ENCODE measurements at places on chromosomes 3 and 15.
A peak's percentile ranks its signal among the peaks of the same experiment; 100 is the strongest.

DNA sequence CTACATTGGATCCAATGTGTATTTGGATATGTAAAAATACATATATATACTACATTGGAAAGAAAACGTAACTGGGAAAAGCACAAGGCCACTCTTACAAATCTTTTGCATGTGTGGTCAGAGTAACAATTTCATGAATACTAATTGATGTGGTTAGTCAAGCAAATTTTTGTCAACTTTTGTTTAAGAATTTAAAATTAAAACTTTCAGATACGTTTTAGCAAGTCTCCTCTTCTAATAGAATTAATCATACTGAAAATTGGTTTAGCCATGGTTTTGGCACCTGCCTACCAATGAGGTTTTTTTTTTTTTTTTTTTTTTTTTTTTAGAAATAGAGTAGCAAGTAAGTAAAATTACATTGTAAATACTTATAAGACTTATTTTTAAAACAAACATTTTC is 153.0 kb upstream of the CGNL1 start:
- no peaks in the 10 kb centered on the region for H3K36me3 ChIP-seq
- ATAC-seq: no peak
- H3K27ac ChIP-seq: no peak overlapping the region
- peaks cover 12% of the 10 kb centered on the region for H3K4me1 ChIP-seq
- H3K4me3 ChIP-seq: no peak overlapping the region

DNA sequence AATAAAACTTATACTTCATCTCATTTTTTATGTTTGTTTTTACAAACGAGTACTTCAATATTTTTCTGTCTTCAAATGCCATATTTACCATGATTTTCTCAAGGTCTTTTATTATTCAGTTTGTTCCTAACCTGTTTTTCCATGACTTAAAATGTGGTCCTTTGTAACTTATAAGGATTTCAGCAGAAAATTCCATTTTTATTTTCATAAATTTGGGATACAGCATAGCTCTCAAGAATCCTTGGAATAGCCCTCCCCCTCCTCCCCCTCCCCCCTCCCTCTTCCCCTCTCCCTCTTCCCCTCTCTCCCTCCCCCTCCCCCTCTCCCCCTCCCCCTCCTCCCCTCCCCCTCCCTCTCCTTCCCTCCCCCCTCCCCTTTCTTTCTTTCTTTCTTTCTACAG is 14.9 kb upstream of the STX19 start:
- H3K27ac ChIP-seq: no peak overlapping the region
- H3K36me3 ChIP-seq: peaks cover 7% of the 10 kb centered on the region
- ATAC-seq: no peak

DNA sequence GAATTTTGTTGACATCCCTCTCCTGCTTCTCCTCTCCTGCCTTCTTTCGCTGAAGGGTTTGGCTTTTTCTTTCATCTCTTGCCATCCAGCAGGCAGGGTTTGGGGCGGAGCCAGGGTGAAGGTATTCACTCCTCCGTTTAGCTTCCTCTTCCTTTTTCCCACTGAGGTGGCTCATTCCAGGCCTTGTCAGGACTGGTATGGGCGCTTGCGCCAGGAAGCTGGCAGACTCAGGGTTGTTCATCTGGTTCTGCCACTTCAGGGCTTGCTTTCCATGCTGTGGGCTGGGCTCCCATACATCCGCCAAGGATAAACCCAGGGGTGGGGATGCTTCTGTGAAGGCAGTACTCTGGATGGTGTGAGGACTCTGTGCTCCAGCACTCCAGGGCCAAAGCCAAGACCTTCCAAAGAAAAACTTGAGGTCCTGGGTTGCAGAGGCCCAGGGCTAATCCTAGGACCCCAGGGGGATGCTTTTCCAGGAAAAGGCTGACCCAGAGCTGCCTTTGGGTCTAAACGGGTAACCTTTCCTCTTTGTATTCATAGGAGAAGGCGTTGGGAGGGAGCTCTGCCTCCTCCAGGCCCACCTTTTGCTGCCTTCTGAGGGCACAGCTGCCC is 7.7 kb upstream of the AMOTL2 start:
- H3K4me3 ChIP-seq: no peak overlapping the region
- no peak overlapping the region for H3K27ac ChIP-seq
- ATAC-seq: no peak
- H3K27me3 ChIP-seq: peaks cover 3% of the 10 kb centered on the region

GRCh38 chr3:141934354-141934753 is 57.9 kb downstream of the ATP1B3 start:
- ATAC-seq: no peak
- no peaks in the 10 kb centered on the region for H3K27me3 ChIP-seq
- no peaks in the 10 kb centered on the region for H3K4me1 ChIP-seq
- H3K27ac ChIP-seq: peak overlapping the region; percentile 22

DNA sequence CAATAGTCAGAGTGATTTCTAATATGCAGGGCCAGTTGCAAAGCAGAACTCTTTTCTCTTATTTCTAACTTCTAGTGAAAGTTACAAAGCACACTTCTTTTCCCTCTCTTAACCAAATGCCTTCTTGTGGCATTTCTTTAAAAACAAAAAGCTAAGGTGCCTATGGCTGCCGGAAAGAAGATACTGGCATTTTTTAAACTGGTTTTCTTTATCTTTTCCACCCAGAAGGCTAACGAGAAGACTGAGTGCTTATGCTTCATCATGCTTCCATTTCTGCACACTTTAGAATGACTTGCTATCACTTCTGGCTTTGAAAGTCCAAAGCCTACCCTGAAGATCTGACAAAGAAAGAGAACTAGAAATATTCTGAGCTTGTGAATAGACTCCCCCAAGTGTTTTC is 141.3 kb downstream of the P2RY1 start:
- no peak overlapping the region for H3K4me3 ChIP-seq
- no peaks in the 10 kb centered on the region for H3K4me1 ChIP-seq
- H3K36me3 ChIP-seq: no peaks in the 10 kb centered on the region
- no peak for ATAC-seq

DNA sequence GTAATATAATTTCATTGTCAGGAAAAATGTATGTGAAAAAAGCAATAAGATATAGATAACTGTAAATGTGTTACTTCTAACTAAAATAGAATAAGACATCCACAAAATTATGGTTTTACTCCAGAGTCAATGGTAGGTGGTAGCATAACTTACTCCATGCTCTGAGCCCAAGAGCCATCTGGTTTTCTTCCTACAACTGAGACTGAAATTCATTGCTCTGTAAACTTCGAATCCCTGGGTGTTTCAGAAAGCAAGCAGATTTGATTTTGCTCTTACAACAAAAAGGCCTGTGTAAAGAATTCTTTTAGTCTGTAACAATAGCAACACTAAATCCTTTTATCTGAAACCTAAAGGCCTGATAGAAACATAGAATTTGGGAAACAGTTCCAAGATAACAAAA is 805.9 kb downstream of the AGBL1 start:
- H3K4me3 ChIP-seq: no peak overlapping the region
- H3K36me3 ChIP-seq: no peaks in the 10 kb centered on the region
- H3K4me1 ChIP-seq: no peaks in the 10 kb centered on the region
- no peak for ATAC-seq
- H3K27me3 ChIP-seq: peaks cover 6% of the 10 kb centered on the region

- H3K27me3 ChIP-seq: peaks cover 3% of the 10 kb centered on the region
- no peak overlapping the region for H3K27ac ChIP-seq
- no peak overlapping the region for H3K4me3 ChIP-seq
- no peaks in the 10 kb centered on the region for H3K4me1 ChIP-seq
These were observed 187.7 kb downstream of the THSD4 start for GRCh38 chr15:71302861-71303410.

GRCh38 chr3:139130390-139131140 is 85.9 kb upstream of the PRR23C start:
- no peak overlapping the region for H3K27ac ChIP-seq
- H3K4me3 ChIP-seq: no peak overlapping the region
- H3K4me1 ChIP-seq: no peaks in the 10 kb centered on the region
- H3K27me3 ChIP-seq: peaks cover 7% of the 10 kb centered on the region

- no peaks in the 10 kb centered on the region for H3K4me1 ChIP-seq
- ATAC-seq: no peak
- no peaks in the 10 kb centered on the region for H3K27me3 ChIP-seq
- H3K27ac ChIP-seq: no peak overlapping the region
These were observed 68.8 kb downstream of the FSIP1 start for GRCh38 chr15:39713846-39714245.

GRCh38 chr3:39651993-39652739 is 157.2 kb upstream of the MYRIP start:
- ATAC-seq: no peak
- no peak overlapping the region for H3K27ac ChIP-seq
- H3K36me3 ChIP-seq: no peaks in the 10 kb centered on the region
- no peaks in the 10 kb centered on the region for H3K27me3 ChIP-seq
- no peaks in the 10 kb centered on the region for H3K4me1 ChIP-seq

- H3K27me3 ChIP-seq: peaks cover 3% of the 10 kb centered on the region
- H3K4me1 ChIP-seq: no peaks in the 10 kb centered on the region
- no peak for ATAC-seq
- H3K4me3 ChIP-seq: no peak overlapping the region
These were observed 92.6 kb downstream of the LEKR1 start for GRCh38 chr3:156918746-156919145.
